ENCODE measurements at places on chromosomes 4 and X.

- no peak for DNase-seq
These were observed 1.2 kb upstream of the CDK16 start for GRCh38 chrX:47217121-47217851.

DNA sequence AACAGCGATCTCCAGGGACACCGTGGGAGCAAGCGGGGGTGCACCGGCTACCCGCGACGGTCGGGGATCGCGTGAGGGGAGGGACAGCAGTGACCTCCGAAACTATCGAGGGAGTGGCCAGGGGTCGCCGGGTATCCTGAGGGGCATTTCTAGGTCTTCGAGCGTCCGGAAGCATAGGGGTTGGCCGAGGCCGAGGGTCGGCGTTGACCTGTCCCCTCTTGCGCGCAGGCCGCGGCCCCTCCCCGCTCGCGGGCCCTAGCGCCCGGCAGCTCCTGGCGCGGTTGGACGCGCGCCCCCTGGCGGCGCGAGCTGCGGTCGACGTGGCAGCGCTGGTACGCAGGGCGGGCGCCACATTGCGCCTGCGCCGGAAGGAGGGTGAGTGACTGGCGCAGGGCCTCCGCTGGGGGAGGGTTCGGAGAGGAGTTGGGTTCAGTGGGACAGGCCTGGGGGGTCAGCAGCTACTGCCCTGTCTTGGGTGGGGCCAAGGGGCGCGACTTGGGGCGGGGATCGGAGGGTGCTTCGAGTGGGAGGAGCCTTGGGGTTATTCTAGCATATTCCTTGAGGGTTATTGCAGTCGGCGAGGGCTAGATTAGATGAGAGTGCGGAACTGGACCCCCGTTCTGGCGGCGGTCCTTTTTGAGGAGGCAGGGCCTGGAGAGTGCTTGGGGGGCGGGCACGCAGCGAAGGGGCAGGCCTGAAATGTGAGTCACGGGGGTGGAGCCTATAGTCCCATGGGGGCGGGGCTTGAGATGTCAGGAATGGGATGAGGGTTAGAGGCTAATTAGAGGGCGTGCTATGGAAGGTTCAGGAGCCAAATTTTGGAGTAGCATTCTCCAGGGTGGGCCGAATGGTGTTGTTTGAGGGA, 1.2 kb downstream of the MAGIX start:
- DNase-seq = peak; percentile 89

DNA sequence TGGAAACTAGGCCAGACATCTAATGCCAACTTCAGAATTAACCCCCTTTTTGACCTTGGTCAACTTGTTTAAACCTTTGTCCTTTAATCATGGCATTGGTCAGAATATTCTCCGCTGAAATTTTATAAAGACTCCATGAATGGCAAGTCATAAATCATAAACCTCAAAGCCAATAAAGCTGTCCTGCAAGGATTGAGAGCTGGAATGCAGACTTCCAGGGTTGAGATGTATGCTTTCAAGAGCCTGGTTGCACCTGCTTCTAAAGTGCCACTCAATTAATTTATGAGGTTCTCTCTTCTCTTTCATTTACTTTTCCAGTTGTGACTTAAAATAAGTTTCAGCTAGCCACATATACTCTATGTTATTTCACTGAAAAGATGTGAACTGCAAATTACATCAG, 136.2 kb upstream of the HCCS start:
- no peak for DNase-seq

GRCh38 chr4:26663888-26664287, 80.0 kb downstream of the TBC1D19 start:
- no peak for DNase-seq

GRCh38 chr4:6668391-6668790, 25.3 kb upstream of the S100P start:
- DNase-seq = no peak

DNA sequence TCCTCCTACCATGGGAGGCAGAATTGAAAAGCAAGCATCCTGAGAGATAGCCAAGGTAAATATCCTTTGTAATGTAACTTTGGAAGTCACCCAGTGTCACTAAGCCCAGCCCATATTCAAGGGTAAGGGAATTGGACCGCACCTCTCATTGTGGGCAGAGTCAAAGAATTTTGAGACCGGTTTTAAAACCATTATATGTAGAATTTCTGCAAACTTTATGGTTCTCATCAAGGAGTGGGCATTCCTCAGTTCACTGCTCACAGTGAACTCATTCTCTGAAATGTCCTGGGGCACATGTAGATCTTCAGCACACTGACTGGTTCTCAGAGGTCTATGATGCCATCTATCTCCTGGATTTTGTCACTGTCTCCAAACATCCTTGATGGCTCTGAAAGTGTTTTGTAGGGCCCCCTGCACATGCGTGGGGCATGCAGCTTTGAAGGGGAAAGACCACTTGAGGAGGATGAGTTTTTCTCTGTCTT, 35.3 kb upstream of the CHRNA9 start:
- no peak for DNase-seq

DNA sequence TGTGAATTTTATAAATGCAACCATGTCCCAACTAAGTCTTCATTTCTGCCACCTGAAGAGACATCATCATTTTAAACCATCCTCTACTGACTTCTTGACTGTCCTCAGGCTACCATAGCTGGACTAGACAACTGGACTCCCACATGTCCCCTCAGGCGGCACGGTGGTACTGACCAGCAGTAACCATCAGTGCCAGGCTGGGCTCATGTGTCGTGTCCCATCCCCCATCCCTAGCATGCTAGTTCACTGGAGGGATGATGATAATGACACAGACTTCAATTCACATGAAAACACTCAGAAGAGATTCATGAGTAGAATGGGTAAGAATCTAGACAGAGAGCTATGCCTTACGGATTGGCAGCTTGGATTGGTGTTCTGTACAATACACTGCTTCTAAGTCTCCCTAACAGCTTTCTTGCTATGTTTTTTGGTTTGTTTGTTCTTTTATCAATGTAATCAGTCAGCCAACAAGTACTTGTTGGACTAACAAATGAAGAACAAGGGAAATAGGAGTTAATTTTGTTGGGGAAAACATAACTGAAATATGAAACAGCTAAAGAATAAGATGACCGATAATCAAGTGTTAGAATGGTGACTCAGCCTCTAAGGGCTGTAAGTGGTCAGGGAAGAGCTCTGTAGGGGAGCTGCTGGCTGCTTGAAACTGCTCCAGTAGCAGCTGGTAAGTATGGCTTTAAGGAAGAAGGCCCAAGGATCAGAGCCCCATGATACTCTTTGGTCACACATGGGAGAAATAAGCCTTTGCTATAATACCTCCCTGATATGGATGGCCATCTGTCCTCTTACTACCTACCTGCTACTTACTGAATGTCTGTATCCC, 10.3 kb downstream of the ZDHHC9 start:
- no peak for DNase-seq

- DNase-seq = no peak
These were observed 119.1 kb downstream of the HMGN5 start for GRCh38 chrX:81082649-81083048.

- DNase-seq = no peak
These were observed 202.0 kb downstream of the DCLK2 start for GRCh38 chr4:150280081-150280895.

DNA sequence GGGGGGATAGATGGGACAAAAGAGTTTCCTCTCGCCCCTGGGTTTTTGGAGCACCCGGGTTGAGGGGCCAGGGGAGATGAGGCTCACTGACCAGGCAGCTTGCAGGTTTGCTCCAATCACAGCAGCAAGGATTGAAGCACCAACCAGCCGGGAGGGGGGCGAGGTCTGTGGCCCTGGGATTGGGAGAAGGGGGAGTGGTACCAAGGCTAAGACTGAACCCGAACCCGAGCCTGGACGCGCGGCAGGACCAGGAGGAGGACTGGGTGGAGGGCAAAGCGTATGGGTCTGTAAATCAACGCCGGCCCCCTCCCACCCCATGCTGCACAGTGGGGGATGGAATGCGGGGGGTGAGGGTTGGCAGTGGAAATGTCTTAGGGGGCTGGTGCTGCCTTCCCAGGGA, 3.5 kb downstream of the SOX3 start:
- DNase-seq = no peak

DNA sequence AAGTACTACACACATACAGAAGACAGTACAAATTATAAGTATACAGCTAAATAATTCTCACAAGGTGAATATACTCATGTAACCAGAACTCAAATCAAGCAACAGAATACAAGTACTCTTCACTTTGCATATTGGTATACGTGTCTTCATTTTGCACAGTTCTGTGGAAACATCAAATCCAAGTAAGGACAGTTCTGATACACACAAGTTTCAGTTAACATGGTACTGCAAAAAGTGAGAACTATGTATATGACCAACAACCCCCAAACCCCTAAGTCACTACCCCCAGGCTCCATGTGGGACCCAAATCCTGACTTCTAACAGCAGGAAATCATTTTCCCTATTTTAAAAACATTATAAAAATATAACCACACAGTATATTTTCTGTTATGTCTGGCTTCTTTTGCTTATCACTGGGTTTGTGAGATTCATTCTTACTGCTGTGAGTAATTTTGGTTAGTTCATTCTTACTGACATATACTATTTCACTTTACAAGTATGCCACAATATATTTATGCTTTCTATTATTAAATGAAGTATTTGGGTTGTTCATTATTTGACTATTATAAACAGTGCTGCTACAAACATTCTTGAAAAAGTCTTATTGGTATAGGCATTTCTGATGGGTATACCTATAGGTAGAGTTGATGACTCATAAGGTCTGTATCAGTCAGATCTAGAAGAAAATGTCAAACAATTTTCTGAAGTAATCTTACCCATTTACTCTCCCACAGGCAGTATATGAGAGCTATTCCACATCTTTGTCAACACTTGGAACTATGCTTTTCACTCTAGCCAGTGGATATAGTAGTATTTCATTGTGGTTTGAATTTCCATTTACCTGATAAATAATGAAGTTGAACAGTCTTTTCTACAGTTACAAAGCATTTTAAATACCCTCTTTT, 47.0 kb downstream of the SCLT1 start:
- no peak for DNase-seq

- DNase-seq = no peak
These were observed 13.5 kb downstream of the RXFP1 start for GRCh38 chr4:158535130-158535614.
